ENCODE measurements at places on chromosomes 7 and 10.

DNA sequence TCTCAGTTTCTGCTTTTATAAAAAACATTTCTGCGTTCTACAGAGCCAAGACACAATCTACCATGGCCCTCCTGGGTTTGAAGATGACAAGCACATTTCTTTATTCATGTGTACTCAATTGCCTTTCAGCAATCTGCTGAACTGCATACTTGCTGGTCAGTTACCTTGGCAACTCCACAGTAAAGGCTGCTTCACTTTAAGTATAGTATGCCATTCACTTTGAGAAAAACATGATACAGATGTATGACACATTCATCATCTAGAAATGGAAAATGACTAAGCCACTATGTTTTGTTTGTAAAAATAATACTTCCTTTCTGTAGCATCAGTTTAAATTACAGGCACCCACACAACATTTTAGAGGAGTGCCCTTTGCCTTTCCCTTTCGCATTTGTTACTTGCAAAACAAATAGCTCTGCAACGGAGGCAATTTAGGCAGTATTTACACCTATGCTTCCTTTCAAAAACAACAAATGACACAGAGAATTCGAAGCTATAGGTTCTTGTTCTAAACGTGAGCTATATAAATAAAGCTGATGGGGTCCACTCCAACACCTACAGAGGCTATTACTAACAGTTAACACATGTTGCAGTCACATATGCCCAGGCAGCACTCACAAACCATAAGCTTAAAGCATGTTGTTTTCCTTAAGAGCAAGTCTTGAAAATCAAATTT lies 23.5 kb downstream of the SGCE start:
- no peak for DNase-seq

- no peak for DNase-seq
Observed at GRCh38 chr7:1385086-1385808, 74.0 kb downstream of the MICALL2 start.

GRCh38 chr10:100340948-100341847 lies 5.8 kb upstream of the SCD start:
- DNase-seq = no peak

DNA sequence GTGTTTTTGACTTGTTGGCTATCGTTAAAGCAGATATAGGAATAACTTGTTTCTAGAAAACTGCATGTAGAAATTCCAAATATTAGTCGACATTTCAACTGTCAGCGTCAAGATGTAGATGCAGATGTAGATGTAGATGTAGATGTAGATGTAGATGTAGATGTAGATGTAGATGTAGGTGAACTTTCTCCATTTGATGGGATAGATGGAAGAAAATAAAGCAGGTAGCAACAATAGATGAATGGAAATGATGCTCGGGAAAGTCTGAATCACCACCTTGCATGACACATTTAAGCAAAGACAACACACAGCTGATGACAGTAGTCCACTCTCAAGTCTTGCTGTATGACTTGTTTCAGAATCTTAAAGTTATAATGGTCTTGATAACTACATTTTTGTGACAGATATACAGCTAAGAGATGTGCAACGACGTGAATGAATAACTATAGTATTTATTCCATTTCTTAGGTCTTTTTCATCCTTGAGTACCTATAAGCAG lies 53.5 kb downstream of the SND1 start:
- no peak for DNase-seq

DNA sequence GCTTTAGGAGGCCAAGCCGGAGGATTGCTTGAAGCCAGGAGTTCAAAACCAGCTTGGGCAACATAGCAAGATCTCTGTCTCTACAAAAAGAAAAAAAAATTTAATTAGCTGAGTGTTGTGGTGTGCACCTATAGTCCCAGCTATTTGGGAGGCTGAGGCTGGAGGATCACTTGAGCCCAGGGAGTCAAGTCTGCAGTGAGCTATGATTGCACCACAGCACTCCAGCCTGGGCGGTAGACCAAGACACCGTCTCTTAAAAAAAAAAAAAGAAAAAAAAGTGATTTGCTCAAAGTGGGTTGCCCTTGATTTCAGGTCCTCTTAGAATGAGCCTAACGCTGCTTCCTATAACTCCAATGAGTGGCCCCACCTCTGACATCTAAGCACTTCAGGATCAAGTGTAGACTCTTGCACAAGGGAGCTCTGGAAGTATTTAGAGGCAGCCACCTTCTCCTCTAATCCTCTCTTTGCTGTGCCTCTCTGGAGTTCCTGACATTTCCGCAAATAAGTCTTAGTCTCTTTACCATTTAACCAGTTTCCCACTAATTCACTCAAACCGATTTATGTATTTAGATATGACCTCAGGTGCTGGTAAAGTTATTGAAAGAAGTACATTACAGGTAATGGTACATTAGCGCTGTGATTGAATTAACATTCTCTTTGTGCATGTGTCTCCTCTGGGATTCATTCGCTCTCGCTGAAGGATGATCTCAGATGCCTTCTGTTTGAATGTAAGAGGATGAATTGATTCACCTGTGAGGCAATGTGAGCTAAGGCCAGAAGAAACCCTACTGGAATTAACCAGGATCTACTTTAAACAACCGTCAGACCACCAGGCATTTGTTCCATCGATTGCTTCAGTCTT lies 60.8 kb upstream of the CELF2 start:
- DNase-seq = no peak

- no peak for DNase-seq
Observed at GRCh38 chr7:42611289-42611928, 300.5 kb downstream of the C7orf25 start.

DNA sequence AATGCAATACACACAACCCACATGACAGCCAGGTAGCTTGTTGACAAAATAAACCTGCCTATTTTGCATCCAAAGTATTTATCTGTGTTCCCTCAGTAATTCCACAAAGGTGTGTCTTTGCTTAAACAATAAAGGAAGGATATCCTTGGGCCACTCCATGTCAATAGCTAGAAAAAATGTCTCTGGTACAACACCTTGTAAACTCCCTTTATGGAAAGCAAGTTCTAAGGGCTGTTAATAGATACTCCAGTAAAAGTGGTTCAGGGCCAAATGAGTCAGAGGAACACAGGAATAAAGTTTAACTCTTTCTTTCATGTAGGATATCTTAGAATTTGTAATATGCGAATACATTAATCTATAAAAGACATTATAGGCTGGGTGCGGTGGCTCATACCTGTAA lies 96.9 kb upstream of the LRRTM3 start:
- DNase-seq = no peak

DNA sequence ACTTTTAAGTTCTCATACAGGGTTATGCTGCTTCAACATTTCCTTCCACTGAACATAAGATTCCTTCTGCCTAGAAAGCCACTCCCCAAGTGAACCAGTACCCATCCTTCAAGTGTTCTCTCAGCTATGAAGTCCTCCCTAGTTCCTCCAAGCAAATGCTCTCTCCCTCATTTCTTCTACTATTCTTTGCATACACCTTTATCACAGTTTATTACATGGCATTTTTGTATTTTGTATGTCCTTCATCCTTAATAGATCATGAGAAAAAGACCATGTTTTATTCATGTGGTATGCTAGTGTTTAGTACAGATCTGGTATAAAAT lies 1.9 kb downstream of the SYPL1 start:
- no peak for DNase-seq

- DNase-seq = no peak
Observed at GRCh38 chr7:94400022-94400421, 5.3 kb downstream of the COL1A2 start.

GRCh38 chr7:143499246-143499645 lies 21.6 kb downstream of the TAS2R41 start:
- DNase-seq = no peak

- peak; percentile 81 for DNase-seq
Observed at GRCh38 chr10:22723343-22723779, 9.0 kb upstream of the PIP4K2A start.

- peak; percentile 35 for DNase-seq
Observed at GRCh38 chr10:78991187-78991586, 77.6 kb upstream of the ZMIZ1 start.

DNA sequence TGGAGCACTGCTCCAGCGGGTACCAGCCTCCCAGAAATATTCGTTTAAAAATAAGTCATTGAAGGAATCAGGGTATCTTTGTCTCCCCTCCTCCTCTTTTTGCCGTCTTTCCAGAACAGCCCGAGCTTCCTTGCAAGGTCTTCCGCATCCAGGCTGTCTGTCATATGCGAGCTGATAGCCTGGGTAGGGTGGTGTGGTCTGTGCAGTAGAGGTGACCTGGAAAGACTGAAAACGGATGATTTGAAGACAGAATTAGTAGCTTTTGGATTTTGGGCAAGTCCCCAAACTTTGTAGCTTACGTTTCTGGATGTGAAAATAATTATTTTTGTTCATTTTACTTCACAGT lies 480 bp downstream of the VPS50 start:
- DNase-seq = no peak

GRCh38 chr10:119325131-119325530 lies 117.8 kb downstream of the GRK5 start:
- no peak for DNase-seq

DNA sequence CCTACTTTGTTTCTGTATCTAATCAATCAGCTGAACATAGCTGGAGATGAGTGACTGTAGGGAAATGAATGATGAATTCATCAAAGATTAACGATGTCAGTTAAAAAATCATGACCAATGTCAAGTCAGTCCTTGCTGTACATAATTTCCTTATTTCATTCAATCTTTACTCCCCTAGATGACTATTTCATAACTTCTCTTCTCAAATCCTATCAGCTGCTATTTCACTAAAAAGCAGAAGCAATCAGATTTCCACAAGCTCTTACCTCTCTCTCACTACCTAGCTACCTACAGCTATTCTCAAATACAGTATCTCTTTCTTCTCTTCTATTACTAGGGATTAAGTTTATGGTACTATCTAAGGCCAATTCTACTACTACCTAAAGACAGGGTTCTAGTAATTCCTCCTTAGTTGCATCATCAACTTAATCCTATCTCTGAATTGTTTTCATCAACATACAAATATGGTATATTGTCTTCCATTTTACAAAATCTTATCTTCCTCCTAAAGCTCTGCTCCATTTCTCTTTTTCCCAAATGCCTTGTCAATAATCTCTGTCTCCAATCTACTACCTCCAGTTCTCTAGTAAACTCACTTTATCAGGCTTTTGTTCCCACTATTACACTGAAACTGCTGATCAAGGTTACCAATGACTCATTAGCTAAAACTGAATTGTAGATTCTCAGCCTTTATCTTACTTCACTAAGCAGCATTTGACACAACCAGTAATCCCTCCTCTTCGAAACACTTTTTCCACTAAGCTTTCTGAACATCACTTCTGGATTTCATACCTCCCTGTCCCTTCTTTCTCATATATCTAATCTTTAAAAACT lies 28.4 kb downstream of the JMJD1C start:
- DNase-seq = no peak

DNA sequence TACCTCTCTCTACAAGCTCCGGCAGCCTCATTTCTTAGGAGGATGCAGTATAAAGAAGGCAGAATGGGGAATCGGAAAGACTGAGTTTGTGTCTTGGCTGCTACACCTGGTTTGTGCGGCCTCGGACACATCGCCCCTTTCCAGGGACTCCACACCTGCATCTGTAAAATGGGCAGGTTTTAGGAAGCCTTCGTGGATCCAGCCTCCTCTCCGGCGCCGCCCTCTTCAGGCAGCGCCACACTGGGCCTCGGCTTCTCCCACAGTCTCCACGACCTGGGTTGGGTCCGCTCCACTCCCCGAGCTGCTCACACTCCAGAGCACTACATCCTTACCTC lies 341 bp downstream of the GOT1 start:
- DNase-seq = peak; percentile 6

DNA sequence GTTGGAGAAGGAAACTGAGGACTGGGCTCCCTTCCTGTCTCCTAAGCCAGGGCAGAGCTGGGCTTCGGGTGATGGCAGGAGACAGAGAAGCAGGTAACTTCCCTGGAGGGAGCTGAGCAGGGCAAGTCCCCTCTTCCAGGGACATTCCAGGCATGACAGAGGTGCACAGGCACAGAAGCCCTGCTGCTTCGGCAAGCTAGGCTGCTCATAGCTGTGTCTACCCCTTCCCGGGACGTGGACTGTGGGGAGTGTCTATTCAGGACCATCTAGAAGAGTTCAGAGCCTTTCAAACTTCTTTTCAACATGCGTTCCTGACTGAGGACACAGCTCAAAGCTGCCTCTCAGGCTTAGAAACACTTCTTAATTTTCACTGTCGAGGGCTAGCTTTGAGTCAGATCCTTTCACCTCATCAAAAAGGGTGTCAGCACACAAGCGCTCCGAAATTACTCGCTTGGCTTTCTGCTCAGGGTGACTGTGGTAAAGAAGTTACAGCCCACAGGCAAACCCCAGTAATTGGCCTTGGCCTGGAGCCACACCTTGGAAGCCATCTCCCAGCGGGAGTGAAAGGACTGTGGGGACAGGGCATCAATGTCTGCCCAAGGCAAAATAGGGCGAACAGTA lies 63.7 kb upstream of the STEAP1B start:
- DNase-seq = no peak

GRCh38 chr10:3566627-3567026 lies 218.4 kb downstream of the KLF6 start:
- no peak for DNase-seq

DNA sequence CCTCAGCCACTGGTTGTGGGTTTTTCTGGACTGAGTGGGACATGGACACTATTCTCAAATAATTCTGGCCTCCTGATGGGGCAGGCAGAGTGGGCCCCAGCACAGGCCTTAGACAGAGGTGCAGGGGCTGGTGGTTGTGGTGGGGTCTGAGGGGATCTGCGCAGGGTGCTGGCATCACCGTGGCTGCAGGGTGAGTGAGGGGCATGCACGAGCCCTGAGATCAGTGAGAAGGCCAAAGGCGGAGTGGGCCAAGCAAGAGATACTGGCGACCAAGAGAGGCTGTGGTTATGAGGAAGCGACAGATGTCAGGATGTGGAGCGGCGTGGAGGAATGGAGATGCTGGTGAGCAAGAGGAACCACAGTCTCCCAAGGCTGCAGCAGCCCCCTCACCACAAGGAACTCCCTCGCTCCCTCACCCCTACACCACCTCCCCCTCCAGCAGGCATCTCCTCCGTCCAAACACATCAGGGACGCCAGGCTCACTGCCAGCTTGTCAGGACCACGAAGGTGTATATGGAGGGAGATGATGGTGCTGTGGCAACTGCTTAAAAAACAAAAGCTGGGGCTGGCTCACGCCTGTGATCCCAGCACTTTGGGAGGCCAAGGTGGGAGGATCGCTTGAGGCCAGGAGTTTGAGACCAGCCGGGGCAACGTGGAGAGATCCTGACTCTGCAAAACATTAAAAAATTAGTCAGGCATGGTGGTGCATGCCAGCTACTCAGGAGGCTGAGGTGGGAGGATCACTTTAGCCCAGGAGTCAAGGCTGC lies 9.6 kb downstream of the PRF1 start:
- DNase-seq = no peak

- DNase-seq = no peak
Observed at GRCh38 chr10:110898391-110898790, 20.6 kb downstream of the BBIP1 start.

DNA sequence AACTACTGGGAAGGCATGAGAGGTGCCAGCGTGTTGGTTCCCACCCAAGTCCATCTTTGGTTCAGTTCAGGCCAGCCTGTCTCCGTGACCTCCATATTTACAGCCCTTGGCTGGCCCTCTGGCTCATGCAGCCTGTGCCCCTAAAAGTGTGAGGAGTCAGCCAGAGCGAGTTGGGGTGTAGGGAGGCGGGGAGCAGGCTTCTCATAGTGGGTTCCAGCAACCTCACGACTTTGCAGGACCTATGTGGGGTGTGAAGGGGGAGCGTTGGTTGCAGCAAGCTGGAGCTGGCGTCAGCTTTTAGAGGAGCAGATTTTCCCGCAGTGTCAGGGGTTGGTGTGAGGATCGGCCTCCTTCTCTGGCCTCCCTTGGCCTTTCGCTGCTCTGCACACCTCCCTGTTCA lies 9.8 kb downstream of the TSPAN14 start:
- no peak for DNase-seq

GRCh38 chr10:121070275-121071070 lies 219.3 kb downstream of the WDR11 start:
- peak; percentile 26 for DNase-seq

Measured in germinal center (tissue), 1 donor.